NCI-H1105 (cell line): ENCODE measurements at places on chromosomes 3 and 15.
A peak's percentile ranks its signal among the peaks of the same experiment; 100 is the strongest.

DNA sequence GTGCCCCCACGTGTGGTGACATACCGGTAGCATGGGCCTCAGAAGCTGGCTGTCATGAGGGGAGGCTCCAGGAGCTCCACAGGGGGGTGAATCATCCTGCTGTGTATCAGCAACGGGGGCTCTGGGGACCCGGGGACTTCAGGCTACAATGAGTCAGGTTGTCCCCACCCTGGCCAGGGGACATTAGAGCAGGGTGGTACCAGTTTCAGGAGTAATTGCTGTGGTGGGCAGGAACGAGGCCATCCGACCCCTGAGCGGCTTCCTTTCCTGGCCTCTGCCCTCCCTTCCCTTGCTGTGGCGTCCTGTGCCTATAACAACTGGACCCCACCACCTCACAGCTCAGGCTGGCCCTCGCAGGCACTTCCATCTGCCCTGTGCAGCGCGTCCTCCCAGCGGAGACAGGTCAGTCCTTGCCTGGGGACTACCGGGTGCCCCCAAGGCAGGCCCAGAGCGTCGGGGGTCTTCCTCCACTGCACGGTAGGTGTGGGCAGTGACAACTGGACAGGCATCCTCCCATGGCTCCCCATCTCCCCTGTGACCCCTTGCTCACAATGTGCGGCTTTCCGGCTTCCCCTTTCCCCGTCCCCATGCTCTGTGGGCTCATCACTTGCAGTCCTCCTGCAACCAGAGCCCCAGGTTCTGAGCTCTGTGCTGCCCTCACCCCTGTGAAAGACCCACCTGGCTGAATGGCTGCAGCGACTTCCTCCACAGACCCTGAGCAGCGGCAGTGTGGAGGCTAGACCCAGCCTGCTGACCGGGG lies 57.0 kb downstream of the KLF15 start:
- no peak for DNase-seq

- DNase-seq: no peak
These were observed 248.4 kb downstream of the GAP43 start for GRCh38 chr3:115871735-115872134.

GRCh38 chr15:85652457-85652856 lies 142.3 kb downstream of the KLHL25 start:
- no peak for DNase-seq

GRCh38 chr3:168859574-168859973 lies 763.9 kb upstream of the GOLIM4 start:
- no peak for DNase-seq

DNA sequence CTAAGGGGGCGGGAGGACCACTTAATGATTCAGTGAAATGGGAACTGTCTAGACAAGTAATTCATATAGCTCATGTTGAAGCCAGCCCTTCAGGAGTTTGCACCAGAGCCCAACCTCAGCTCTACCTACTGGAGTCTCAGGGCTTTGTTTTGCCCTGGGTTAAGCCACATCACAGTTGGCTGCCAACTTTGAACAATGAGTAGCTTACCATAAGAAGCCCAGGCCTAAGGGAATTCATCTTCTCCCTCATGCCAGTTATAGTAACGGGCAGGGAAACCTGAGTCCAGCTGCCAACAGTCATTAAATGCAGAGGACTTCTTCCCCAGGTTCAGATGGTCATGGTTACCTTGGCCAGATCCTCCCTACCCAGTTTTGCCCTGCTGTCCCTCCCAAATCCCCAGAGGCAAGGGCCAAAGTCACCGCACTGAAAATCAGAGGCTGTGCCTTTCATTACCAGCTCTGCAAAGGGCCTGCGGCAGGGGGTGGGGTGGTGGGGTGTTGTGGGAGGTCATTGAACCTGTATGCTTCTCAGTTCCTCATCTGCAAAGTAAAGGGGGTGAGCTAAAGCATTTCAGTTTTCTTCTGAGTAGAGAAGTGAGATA lies 302.2 kb upstream of the NR2E3 start:
- no peak for DNase-seq

- DNase-seq: no peak
These were observed at the start of gene SNX33 for GRCh38 chr15:75647370-75648155. SNX33 (plus strand) TSS chr15:75647912; CDS start chr15:75649103, 1,191 bp downstream.

DNA sequence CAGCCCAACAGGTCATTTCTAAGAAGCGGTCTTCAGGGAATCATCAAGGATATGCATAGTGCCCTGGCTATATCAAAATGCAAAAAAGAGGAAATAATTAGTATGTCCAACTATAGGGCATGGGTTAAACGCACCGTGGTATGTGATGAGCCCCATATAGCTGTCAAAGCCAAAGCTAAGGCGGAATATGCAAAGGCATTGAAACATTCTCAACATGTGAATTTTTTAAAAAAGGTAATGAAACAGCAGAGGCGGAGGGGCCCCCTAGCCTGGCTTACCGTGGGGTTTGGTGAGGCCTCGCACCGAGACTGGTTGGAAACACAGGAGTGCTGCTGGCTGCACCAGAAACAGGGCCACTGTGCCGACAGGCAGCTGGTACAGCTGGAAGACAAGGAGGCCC lies 23.2 kb downstream of the PLXND1 start:
- DNase-seq: no peak

GRCh38 chr3:129994883-129995559 lies 20.5 kb downstream of the TRH start:
- peak; percentile 61 for DNase-seq

DNA sequence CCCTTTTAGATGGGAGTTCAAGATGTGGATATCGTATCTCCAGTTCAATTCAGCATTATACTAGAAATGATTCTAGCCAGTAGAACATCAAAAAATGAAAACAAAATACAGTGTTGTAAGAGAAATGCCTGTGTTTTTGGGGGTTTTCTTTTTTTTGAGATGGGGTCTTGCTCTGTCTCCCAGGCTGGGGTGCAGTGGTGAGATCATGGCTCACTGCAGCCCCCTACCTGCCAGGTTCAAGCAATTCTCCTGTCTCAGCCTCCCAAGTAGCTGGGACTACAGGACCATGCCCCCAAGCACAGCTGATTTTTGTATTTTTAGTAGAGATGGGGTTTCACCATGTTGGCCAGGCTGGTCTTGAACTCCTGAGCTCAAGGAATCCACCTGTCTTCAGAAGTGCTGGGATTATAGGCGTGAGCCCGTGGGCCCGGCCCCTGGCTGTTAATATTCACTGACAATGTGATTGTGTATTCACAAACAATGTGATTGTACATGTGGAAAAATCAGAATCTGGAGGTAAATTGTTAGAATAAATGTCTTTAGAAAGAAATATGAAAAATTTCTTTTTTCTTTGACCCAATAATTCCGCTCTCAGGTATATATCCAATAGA lies 59.0 kb downstream of the ARIH1 start:
- DNase-seq: peak; percentile 1

- no peak for DNase-seq
These were observed 100.1 kb upstream of the CHD2 start for GRCh38 chr15:92800013-92800412.

DNA sequence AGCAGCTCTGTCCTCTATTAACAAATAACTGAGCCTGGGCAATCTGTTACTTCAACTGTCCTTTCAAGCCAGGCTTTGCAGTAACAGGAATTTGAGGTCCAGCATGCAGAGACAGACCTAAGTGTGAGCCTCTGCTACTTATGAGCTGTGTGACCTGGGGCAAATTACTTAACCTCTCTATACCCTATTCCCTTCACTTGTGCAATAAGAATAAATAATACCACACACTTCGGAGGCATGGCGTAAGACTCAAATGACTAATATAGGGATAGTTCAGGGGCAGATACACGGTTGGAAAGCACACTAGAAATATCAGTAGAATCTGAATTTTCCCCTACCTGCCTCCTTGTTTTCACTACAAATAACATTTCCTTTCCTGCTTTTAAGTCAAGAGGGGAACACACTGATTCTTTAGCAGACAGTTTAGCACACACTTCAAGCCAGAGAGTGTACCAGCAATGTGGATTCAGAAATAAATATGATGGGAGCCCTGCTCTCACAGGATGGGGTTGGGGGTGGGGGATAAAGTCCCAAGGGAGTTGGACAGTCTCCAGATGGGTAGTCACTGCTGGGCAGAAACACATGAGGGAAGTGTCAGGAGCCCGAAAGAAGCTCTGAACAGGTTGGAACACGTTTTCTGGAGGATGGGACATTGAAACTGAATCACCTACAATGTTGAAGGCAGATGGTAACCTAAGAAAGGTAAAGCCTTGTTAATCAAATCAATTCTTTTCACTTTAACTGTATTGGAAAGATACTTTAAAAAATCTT lies 61.8 kb upstream of the RBP1 start:
- DNase-seq: peak; percentile 53

DNA sequence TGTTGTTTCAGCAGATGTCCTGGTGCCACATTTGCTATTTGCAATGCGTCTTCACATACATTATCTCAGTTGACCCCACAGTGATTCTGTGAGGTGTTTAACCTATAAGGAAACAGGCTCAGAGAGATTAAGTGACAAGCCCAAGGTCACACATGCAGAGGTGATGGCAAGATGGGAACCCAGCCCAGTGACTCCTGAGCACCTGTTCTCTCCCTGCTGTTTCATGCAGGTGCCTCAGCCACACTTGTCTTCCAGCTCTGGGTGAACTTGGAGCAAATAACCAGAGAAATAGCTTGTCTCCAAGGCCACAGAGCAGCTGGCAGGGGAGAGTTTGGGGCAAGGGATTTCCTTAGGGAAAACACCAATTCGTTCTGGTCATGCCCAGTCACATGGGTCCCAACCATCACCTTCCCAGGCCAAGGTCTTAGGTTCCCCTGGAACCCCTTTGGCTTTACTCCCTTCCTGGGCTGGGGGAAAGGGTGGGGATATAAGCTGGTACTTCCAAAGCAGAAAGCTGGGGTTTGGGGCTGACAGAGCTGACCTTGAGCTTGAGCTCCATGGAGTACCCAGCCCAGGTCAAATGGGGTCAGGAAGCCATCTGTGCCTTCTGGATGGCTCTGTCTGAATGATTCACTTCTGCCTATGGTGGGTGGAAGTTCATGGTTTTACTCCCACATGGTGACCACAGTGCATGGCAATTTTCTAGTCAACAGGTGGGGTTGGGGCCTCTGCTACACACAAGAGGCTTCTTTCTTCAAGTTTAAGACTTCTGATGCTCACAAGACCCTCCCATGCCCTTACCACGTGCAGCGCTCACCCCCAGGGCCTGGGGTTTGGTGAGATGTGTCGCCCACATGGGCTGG lies 22.4 kb downstream of the LIPC start:
- no peak for DNase-seq

DNA sequence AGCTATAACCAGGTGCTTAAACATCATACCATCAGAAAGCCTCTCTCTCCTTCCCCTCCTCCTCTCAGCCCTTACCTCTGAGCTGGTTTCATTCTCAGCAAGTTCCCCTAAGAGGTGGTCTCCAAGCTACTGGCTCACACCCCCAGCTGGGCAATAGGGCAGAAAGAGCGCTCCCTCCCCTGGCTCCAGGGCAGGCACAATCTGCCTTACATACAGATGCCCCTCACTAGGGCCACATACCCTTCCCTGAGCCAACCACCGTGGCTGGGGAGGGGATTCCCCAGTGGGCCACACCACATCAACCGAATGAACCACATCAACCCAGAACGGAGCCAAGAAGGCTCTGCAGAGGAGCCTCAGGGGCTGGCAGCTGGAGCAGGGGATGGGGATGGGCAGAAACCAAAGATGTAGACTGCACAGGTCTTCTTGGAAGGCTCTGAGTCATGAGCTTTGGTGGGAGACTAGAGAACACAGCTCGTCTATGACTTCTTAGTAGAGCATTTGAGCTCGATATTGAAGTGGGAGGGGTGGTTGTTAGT lies 4.6 kb upstream of the FBLN2 start:
- DNase-seq: no peak

DNA sequence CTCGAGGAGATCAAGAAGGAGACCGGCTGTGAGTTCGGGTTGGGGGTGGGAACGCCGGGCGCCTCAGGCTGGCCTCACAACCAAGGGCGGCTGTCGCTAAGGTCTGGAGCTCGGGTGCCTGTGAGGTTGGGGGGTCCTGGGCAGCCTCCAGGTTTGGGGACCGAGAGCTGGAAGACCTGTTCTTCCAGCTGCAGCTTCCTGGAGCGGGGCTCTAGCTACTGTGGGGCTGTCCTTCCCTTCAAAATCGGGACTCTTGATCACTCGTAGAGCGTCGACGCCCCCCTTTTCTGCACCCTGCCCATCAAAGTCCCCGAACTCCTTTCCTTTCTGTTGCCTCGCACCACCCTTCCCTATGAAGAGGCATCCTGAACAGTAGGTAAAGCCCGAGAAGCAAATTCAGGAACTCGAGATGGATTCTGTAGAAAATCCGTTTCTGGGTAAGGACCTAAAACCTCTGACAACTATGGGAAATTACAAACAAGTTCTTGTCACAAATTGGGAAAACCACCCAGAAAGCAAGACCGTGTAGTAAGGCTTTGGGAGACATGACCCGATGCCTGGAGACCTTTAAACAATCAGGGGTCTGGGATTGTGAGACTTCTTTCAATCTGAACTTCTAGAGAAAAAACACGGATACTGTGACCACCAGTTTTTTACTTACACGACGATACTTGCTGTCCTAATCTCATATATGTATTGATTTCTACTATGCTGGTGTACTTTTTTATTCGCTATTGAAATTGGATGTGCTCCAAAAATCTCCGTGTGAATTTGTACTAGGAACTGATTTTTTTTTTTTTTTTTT lies 556 bp downstream of the CHP1 start:
- DNase-seq: no peak

GRCh38 chr3:2517500-2518172 lies 419.0 kb downstream of the CNTN4 start:
- no peak for DNase-seq

GRCh38 chr3:2218375-2218774 lies 119.7 kb downstream of the CNTN4 start:
- no peak for DNase-seq

- no peak for DNase-seq
These were observed 331.5 kb upstream of the IL12A start for GRCh38 chr3:159657176-159657575.

- DNase-seq: no peak
These were observed 216.3 kb downstream of the RPLP1 start for GRCh38 chr15:69668963-69669362.

- no peak for DNase-seq
These were observed 27.5 kb downstream of the APBA2 start for GRCh38 chr15:28913171-28913765.

DNA sequence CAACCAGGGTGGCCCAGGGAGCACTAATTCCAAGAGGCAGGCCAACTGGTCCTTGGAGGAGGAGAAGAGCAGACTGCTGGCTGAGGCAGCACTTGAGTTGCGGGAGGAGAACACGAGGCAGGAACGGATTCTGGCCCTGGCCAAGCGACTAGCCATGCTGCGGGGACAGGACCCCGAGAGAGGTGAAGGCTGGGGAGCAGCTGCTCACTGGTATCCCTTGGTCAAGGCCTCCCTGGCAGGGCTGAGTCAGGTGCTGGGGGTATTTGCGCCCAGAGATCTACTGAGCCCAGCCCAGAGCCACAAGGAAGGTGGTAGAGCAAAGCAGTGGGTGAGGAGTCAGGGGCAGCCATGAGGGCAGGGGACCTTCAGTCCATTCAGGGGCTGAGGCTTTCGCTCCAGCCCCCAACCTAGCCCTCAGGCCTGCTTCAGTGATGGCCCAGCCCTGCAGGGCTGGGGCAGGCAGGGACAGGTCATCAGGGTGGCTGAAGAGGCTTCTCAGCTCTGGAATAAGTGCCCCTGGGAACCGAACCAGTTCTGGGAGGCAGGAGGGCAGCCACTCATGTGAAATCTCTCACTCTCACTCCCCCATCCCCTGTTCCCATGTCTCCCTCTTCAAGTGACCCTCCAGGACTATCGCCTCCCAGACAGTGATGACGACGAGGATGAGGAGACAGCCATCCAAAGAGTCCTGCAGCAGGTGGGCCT lies 5.6 kb upstream of the DNAJC17 start:
- DNase-seq: no peak

GRCh38 chr3:9696480-9697220 lies 7.0 kb upstream of the CPNE9 start:
- DNase-seq: no peak

- DNase-seq: no peak
These were observed 138.4 kb downstream of the NUP210 start for GRCh38 chr3:13281507-13282357.

- no peak for DNase-seq
These were observed 21.8 kb upstream of the KCNMB2 start for GRCh38 chr3:178514401-178514800.
